ENCODE measurements at places on chromosomes 16 and 17.

DNA sequence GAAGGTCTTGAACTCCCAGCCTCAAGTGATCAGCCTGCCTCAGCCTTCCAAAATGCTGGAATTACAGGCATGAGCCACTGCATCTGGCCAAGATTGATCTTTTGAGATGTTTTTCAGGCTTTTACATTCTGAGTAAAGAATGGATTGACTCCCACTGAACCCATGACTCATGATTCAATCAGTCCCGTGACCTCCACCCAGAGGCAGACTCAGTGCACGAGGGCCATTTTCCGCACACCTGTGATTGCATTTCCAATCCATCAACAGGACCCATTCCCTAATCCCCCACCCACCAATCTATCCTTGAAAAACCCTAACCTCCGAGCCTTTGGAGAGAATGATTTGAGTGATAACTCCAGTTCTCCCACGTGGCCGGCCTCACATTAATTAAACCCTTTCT lies 40.4 kb upstream of the PRKCB start:
- DNase-seq: no peak

GRCh38 chr17:9200699-9201359 lies 179.5 kb downstream of the NTN1 start:
- DNase-seq: no peak

DNA sequence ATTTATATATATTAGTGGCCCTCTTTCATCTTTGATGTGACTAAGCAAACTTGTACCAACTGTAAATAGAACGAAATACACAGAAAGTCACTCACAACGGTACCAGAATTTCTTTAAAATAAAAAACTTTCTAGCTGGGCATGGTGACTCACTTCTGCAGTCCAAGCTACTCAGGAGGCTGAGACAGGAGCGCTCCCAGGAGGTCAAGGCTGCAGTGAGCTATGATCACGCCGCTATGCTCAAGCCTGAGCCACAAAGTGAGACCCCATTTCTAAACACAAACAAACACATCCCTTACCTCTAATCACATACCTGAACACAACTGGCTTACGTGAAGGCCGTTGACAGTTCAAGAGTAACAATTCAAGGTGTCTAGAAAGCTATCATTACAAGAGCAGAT lies 29.7 kb downstream of the STAT5B start:
- no peak for DNase-seq

GRCh38 chr17:17752821-17753321 lies 71.6 kb downstream of the RAI1 start:
- no peak for DNase-seq

DNA sequence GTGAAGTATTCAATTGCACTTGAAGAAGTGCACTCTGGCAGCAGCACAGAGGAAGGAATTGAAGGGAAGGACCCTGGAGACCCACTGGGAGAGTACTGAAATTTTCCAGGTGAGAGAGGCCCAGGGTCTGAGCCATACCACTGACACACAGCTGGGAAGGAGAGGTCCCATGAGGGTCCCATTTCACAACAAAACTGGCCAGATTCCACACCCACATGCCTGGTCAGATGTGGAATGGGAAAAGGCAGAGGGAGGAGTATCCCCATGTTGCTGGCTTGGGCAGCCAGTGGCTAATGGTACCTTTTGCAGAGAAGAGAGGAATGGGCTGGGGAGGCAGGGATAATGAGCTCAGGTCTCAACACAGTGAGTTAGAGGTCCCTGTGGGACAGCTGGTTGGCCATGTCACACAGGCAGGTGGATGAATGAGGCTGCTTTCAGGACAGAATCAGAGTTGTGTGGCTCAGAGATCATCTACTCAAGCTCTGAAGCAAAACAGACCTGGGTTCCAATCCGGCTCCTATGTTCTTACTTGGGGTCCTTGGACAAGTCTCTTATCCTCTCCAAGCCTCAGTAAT lies 26.2 kb upstream of the NGFR start:
- DNase-seq: no peak

DNA sequence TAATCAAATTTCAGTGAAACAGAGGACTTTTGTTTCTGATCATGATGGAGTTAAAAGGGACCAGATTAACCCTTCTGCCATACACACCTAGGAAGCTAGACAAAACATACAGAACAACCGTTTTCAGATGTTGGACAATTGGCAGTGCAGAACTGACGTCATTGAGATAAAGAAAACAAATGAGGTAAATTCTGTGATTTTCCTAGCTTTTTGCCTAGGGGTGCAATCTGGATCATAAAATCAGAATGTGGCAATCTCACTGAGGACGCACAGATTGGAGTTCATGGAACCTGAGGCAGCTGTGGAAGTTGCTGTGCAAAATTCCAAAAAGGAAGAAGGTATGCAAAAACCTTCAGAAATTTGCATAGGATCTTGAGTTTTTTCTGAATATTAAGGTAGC lies 15.0 kb upstream of the USP32 start:
- DNase-seq: peak; percentile 14

DNA sequence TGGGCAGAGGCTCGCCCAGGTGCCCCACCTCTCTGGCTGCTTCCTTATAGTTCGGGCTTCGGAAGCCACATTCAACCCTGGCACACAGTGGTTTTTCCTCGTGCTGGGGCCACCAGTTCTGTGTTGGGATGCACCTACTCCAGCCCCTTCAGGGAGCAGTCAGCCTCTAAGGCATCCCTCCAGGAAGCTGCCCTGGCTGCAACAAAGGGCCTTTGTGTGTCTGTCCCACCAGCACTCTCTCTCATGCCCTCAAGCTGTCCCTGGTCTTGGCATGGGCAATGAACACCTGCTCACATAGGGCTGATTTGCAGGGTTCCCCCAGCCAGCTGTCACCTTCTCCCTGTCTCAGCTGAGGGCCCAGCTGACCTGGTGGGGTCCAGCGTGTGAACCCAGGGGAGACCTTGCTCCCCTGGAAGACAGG lies 754 bp upstream of the NOXO1 start:
- DNase-seq: no peak

DNA sequence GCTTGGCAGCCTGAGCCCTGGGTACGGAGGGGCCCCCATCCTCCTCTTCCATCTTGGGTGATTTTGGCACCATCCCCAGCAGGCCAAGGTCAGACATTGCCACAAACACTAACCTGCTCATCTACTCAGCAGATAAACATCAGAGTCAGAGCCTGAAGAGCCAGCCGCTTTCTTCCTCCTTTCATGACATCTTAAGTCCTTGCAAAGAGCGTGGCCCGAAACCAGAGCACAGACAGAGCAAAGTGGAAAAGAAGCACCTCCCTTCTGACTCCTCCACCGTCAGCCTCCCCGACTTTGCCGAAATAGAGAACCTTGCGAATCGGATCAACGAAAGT lies 60.4 kb upstream of the RPH3AL start:
- no peak for DNase-seq

GRCh38 chr17:17845046-17845775 lies 8.4 kb upstream of the SREBF1 start:
- DNase-seq: no peak

- no peak for DNase-seq
Observed at GRCh38 chr17:77549726-77550366, 408.7 kb upstream of the TNRC6C start.

- no peak for DNase-seq
Observed at GRCh38 chr16:69672315-69672997, 53.9 kb downstream of the NQO1 start.

DNA sequence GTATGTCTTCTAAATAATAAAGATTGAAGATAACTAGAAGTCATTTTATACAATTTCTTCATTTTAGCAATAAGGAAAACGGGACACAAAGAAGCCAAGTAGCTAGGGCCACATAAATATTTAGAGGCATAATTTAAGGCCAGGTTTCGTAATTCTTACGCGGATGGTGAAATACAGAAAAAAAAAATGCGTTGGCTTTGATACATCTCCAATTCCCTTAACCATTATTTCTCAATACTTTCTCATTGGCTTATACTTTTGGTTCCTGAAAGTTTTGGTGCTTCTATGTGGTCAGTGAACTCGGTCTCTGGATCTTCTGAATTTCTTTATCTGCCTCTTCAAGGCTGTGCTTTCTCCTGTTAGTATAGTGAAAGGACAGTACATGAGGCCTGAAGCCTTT lies 888.1 kb downstream of the KCNJ2 start:
- DNase-seq: peak; percentile 62

DNA sequence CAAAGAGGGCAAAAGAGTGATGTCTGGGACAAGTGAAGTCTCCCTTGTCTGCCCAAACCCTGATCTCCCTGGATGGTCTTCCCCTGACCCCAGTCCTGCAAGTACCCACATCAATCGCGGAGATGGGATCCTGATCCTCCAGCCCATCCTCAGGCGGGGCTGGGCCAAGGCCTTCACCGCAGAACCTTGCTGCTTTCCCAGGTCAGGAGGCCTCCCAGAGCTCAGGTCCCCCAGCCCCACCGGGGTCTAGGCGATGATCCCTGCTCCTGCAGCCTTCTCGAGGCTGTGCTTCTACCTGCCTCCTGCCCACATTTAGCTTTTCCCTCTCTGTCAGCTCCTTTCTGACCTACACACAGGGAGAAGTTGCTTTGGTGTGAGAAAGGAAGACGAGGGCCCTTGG lies 6.3 kb downstream of the SLC12A4 start:
- DNase-seq: no peak

DNA sequence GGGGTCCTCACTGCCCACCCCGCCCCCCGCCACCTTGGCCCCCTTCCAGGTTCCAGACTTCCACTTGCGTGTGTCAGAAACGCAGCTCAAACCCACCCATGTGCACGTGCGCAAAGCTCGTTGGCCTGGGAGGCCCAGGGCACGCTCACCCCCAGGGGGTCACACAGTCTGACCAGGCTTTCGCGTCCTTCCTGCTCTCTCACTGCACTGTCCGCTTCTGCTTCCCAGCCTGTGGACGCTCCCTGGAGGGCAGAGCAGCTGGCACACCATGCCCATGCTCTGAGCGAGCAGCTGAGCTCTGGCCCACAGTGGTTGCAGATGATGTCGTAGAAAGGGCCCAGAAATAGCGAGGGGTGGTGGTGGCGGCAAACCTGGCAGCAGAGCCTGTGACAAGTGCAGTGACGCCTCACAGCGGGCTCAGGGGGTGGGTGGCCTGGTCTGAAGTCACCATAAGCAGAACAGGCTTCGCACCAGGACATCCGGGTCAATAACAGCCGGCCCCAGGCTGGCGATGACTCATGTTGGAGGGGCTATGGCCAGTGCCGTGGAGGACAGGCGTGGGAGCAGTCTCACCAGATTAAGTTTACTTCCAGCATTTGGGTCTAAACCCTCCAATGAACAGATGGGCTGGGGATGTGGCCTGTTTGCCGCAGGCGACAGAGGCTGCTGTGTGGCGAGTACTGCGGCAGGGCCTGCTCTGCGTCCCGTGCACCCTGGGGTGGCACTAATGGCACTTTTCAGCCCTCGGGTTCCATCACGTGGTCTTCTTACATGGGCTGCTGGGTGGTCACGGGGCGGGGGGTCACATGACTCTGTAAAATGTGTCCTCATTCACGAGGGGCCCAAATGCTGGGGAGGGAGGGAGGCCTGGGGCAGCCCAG lies 49.0 kb downstream of the NT5M start:
- peak; percentile 74 for DNase-seq

- DNase-seq: no peak
Observed at GRCh38 chr17:27608328-27609230, 22.4 kb upstream of the LGALS9 start.

DNA sequence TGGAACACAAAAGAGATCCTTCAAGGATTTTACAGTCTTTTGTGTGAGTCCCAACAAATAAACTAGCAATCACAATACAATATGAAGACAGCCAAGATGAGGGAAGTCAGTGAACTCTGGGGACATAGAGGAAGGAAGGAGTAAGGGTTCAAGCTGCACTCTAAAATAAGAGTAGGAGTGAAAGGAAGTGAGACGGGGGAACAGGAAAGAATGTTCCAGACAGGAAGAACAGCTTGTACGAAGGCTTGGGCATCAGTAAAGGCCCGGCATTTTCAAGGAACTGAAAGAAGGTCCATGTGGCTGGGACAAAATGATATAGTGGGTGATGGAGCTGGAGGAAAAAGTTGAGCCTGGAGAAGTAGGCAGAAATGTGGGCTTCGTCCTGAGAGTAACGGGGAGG lies 4.5 kb downstream of the CCL17 start:
- DNase-seq: no peak

- DNase-seq: no peak
Observed at GRCh38 chr17:11991461-11991860, 5.8 kb downstream of the ZNF18 start.

- DNase-seq: no peak
Observed at GRCh38 chr16:78249832-78250231, 150.4 kb downstream of the WWOX start.

DNA sequence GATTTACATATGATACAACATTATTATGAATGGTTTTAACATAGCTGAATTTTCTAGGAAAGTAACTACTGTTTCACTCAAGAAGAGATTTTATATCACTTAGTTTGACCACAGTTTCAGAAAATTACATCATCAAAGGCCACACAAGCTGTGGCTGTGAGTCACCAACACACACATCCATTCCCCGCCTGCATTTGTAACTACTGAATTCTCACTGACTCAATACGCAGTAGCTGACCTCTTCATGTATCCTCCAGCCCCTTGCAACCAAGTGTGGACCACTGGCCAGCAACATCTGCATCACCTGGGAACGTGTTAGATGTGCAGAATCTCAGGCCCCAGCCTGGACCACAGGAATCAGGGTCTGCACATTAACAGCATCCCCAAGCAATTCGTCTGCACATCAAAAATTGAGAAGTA lies 197.6 kb downstream of the XYLT1 start:
- DNase-seq: peak; percentile 88

DNA sequence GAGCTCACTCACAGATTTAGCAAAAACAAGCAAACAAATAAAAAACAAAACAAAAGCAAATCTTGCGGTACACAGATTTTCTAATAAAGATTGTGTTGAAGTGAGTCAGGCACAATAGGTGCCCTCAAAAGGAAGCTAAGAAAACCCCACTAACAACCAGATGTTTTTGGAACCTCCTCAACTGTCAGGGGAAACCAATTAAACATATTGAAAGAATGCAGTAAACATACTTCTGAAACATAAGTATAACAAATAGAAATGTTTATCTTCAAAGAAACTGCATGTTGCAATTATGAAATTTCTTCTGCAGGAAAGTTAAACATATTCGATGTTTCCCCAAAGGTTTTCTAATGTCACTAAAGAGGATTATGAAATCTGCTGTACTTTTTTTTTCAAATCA lies 110.5 kb upstream of the CORO6 start:
- DNase-seq: peak; percentile 92

DNA sequence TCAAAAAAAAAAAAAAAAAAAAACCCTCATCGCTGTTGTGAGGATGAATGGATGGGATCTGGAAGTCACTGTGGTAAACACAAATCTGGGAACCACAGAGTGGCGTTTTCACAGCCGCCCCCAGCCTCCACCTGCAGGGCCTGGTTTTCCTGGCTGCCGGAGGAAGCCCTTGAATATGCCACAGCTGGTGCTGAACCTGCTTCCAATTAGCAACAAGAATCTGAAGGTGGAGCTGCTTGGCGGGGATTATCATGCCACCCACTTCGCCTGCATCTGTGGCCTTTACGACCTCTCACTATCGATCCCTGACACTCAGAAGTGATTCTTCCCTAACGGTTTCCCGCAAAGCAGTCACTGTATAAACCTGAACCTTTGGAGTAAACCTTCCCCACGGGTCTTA lies 16.1 kb downstream of the MRM3 start:
- no peak for DNase-seq

DNA sequence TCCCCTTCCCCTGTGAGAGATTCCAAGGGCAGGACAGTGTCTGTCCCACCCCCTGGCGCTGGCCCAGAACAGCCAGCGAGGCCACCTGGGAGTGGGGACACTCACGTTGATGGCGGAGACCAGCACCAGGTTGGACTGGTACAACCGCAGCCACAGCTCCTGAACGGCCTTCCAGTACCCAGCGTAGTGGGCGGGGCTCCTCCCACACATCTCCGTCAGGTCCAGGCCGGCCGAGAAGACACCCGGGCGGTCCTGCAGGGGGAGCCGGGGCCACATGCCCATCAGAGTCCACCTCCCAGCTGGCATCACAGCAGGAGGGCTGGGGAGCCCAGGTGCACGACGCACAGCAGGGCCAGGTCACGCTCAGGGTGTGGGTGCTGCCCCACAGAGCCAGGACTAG lies 7.1 kb downstream of the ECI1 start:
- no peak for DNase-seq

All from fibroblast of villous mesenchyme (primary cell).